ENCODE measurements at places on chromosomes 16 and 17.

DNA sequence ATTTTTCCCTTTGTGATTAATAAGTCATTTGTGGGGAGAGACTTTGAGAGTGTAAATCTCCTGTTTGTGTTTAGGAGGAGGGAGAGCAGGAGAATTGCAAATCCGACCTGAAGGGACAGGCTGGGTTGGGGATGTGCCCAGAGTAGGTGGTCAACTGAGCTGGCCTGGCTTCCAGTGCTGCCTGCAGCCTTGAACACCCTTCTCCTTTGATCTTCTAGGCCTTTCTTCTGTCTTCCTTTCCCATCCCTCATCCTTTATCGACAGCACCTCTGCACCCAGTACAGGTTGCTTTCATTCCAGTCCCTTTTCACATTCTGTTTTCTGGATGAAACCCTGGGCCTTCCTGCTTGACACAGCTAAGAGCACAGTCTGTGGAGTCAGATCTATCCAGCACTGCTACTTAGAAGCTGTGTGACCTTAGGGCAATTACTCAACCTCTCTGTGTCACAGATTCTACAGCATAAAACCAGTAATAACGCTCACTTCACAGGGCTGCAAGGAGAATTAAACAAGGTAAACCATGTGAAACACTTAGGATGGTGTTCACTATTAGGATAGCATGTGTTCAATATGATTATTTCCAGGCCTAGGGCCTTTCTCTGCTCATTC, 1.0 kb upstream of the CSNK2A2 start:
- no peak for DNase-seq

DNA sequence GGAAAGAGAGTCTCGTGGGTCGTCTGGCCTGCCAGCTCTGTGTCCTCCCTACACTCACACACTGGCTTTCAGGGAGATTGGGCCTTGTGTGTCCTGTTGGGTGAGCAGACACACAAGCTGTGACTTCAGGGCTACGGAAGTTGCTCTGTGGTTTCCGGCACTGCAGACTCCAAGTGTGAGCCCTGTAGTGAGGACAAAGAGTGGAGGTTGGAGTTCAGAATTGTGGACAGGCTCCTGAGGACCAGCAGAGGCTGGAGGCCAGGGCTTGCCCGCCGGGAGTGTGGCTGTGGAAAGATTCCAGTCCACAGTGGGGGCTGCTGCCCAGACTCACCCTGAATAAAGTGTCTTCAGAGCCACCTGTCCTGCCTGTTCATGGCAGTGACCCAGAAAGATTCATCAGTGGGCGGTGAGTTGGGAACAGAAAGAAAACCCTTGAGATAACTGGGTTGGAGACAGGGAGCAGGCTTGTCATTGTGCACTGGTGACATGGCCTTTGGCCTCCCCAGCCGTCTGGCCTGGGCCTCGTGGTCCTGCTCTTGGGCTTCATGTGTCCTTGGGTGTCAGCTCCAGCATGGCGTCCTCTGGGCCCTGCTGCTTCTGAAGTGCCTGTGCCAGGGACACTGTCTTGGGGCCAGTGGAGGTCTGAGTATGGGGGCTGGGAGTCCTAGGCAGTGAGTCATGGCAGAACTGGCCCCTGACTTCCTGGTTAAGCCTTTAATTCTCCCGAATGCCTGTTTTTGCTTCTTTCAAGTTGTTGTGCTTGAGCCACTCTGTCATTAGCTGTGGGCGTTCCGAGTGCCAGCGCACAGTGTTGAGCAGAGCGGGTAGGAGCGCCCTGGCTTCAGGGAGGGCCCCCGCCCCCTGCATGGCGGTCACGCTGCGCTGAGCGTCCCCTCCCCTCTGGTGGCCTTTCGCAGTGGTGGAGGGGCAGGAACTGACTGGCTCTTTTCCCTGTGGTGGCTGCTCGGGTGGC, 19.9 kb upstream of the ZNF750 start:
- peak; percentile 85 for DNase-seq

- DNase-seq: no peak
Observed at GRCh38 chr17:79720705-79721292, 9.9 kb upstream of the ENPP7 start.

- DNase-seq: no peak
Observed at GRCh38 chr17:58277107-58277801, 3.5 kb downstream of the MPO start.

DNA sequence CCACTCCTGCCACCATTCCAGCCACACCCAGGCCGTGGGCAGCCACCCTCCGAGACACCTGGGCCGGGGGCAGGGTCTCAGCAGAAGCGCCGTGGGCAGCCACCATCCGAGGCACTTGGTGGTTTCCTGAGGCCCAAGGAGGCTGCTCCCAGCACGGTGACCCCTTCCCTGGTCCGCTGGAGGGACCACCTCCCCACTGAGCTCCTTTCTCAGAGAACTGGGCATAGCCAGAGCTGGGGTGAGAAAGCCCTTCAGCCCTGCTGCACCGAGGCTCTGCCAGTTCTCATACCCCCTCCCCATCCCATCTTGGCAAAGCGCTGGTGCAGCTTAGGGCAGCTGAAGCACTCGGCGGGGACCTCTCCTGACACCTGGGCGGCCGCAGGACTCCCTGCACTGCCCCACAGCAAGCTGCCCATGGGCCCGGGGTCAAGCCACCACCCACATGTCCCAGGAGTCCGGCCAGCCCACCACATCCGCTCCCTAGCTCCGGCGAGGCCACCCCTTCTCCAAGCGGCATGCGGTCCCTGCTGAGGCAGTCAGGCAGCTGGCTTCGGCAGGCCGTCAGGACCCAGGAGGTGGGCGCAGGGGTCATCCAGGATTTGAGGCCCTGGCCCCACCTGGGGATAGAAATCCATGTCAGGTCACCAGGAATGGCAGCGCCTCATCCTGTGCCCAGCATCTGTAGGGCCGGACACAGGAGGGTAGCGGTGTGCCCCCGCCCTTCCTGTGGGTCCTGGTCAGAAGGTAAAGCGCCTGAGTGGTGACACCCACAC, 1.3 kb upstream of the CYBA start:
- DNase-seq: no peak

GRCh38 chr16:49456763-49457162, 83.2 kb downstream of the C16orf78 start:
- no peak for DNase-seq

DNA sequence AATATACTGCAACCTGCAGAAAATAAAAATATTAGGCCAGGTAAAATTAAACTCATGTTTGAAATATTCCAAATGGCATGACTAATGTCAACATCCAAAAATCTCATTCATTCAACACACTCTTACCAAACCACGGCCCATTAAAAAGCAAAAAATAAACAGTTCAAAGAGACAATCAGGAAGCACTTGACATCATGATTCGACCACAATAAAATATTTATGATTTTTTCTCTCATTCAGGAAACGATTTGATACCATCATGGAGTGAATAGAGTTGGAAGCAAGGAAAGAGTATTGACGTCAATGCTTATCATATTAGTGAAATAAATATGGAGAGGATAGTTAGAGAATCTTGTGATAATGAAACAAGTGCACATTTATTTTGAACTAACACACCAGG, 354.1 kb downstream of the KCNJ2 start:
- no peak for DNase-seq

DNA sequence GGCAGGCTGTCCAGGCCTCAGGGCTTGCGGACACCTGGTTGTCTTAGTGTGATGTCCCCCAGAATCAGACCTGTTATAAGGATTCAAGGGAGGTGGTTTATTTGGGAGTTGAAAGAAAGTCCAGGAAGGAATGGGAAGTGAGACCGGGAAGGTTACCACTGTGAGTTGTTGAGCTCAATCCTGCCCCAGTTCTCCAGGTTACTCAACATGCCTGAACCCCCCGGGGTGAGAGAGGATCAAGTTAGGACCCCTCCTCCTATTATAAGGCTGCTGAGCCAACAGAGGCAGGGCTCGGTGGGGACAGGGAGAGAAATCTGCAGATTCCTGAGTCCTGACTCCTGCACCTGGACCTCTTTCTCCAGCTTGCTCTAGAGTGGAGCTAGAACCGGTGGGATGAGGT, 86.4 kb downstream of the MRM1 start:
- no peak for DNase-seq

DNA sequence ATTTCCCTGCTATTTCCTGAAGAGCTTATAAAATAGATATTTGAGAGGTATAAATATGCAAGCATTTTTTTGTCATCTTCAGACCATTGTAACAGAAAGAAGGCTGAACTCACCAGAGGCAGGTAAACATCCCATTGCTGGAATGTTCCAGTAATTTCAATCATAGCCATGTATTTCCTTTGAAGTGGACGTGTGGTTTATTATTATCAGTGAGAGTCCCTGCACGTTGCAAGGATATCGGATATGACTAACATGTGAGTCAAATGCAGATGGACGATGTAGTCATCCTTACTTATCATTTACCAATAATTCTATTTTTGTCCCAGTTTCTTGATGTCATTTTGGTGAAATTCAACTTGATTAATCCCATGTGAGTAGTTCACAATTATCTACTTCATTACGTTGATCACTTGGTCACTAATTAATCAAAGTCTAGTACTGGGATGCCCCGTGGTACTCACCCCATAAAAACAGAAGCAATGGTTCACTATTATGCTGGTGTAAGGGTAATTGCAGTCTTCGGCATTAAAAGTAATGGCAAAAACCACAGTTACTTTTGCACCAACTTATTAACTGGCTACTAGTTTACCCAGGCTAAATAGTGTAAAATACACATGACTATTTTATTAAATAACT, 89.5 kb downstream of the VAT1L start:
- DNase-seq: no peak

All from left kidney (tissue), 8 donors.